ENCODE measurements at places on chromosomes 12 and 14. TPM values are rescaled to one million over a fixed set of nuclear protein-coding genes. Genes with fewer than 3 reads are reported as not detected.

- no peak for DNase-seq
Observed at GRCh38 chr12:32272465-32272864, 126.9 kb upstream of the FGD4 start.

The KRT74 gene
- polyA plus RNA-seq: not detected

The FOS gene
- 575 TPM for polyA plus RNA-seq

DNA sequence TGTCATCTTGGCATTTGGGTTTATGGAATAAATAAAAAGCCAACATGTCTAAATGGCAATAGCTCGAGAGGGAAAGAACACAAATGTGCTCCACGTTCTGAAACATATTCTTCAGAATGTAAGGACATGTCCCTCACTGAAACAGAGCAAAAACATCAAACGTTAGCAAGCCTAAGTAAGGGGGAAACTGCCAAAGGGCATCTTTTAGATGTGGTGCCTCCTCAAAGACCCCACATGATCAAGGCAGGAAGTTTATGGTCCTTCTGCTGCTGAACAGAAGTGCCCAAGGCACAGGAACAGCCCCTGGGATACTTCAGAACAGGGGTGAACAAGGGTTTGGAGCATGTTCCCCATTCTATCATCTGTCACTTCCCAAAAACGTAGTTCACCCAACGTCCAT is 227.0 kb downstream of the ANO2 start:
- no peak for DNase-seq

Data from left lung (tissue), 14 donors.